ENCODE measurements at places on chromosomes 4 and X.

DNA sequence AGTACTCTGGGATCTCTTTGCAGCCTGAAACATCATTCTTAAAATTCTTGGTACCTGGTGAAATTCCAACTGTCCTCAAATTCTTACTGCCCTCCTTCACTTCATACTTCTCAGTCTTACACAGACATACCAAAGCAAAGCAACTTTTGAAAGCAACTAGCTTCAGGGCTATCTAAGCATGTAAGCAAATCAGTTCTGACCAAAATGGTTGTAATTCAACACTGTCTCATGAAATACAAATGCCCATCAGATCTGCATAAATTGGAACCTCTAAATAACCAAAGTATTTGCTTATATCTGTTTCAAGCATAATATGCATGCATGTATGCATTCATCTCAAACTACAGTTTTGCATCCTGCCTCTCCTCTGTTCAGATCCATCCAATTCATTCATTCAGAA lies 308.1 kb upstream of the PPARGC1A start:
- no peak for DNase-seq

DNA sequence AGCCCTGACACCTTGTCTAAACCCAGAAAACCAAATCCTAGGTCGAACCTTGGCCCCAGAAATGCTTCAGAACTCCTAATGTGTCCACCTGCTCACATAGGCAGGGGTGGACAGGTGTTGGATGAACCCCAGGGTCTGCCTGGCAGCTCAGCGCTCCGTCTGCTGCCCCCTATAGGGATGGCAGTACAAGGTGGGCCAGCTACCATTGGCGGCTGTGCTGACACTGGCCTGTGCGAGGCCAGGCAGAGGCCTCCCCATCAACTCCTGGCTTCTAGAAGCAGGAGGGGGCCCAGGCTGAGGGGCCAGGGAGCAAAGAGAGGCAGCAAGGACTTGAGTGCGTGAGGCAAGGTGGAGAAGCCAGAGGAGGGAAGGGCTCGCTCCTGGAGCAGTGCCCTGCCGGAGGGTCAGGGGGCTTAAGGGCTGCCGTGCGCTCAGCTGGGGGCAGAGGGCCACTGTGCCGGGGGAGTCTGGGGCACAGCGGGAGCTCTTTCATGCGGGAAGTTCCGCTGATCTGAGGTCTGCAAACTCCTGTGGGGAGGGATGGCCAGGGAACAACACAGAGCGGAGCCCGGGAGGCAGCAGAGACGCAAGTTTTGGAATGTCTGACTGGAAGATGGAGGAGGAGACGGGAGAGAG lies 20.6 kb downstream of the CCNQ start:
- DNase-seq: no peak

DNA sequence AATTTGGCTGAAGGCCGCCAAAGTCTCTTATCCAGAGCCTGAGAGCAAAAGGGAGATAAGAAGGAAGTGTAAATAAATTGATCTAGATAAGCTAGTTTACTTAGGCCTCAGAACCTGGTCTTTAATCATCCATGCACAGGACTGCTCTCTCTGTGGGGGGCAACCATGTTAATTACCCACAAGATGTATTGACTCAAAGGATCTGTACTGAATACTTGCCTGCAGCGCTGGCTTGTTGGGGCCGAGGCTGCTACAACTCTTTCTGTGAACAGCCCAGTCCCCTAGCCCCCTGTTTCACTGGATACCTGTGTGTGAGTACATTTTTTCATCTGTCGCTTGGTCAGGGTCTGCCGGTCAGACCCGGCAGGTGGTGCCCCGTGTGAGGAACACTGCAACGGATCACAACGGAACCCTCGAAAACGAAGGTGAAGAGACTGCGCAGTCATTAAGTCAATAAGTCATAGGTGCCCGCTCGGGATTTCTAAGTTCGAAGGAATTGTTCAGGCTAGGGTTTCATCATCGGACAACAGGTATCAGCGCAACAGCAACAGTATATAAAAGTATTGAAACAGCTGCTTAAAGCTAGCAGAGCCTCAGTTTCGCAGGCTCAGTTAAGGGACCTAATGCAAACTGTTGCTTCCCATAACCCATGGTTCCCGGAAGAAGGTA lies 8.3 kb downstream of the MAGEA11 start:
- DNase-seq: no peak

DNA sequence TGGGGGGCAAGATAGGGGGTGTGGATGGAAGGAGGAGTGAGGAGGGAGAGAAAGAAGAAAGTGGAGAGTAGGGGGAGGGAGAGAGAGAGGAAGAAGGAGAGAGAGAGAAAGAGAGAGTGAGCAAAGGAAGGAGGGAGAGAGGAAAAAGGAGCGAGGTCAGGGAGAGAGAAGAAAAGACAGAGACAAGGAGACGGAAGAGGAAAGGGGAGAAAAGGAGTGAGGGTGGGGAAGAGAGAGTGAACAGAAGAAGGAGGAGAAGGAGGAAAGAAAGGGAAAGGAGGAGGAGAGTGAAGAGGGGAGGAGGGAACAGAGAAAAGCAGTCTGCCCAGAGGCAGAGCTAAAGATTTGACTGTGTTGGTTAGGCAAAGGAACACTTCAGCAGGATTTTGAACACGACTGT lies 181.6 kb downstream of the MID1IP1 start:
- DNase-seq: no peak

DNA sequence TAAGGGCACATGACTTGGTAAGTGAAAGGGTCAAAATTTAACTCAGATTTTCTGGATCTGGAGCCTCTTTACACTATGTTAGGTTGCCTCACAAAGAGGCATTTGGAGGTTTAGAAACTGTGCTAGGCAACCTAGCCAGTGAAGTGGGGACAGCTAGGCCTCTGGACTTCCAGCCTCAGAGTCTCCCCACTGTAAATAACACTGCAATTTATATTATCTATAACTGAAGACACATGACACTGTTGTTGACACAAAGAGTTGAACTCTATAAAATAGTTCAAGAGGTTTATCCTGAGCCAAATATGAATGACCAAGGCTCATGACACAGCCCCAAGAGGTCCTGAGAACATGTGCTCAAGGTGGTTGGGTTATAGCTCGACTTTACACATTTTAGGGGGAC lies 74.9 kb upstream of the IQCM start:
- no peak for DNase-seq

GRCh38 chr4:40621592-40622512 lies 7.8 kb downstream of the RBM47 start:
- peak; percentile 78 for DNase-seq

DNA sequence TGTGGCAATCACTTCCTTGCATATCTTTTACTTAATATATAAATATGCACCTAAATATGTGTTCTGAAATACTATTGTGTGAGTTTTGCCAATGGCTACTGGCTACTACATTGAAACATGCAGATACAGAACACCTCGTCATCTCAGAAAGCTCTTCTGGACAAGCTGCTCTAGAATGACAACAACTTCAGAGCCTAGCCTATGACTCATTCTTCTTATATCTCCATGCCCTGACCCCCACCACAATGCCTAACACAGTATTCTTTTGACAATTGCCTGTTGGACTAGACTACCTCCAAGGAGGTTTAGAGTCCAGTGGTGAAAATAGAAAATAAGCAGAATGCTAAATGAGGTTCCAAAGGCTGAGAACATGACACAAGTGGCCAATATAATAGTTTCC lies 17.6 kb upstream of the DMP1 start:
- no peak for DNase-seq

DNA sequence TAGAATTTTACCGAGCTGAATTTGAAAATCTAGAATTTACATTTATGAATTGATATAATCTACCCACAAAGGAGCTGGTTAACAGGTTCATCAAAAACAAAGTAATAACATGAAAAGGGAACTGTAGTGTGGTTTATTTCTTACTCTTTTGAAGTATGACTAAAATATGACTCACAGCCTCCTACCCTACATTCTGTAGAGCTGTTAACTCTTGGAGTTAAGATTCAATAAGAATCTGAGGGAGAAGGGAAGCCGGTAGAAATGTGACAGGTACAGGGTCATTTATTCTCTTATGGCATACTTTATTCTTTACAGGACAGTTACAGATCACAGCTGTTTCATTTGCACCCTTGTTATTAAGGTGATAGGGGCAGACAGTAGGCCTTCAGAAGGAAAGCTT lies 132.2 kb upstream of the FAM47B start:
- no peak for DNase-seq

DNA sequence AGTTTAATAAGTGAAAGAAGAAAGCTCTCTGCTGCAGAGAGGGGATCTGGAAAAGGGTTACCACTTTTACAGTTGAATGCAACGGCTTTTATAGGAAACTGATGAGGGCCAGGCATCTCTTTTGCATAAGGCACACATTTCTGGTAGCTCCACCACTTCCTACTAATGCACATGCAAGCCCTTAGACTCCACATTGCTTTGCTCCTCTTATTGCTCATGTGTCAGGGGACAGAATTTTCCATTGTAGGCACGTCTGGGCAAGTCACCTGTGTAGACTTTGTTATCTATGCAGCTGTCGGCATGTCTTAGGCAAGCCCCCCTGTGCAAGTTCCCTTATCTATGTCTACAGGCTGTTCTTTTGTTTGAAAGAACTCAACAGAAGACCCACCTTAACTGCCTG lies 294.6 kb upstream of the STS start:
- no peak for DNase-seq

DNA sequence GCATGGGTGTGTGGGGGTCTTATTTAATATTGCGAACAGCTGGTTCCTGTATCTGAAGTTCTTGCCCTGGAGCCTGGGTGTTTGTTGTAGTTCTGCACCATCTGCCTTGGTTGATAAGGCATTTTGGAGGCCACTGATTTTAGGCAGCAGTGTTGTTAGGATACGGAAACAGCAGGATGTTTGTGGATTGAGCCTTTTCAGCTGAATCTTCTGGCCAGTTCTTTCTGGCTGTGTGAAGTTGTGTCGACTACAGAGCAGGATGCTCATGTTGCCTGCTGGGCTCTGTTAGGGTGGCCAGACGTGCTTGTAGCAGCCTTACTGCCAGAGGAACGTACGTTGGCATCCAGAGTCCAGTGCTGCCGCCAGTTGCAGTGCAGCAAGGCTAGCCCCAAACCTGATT lies 134.2 kb downstream of the PTTG2 start:
- DNase-seq: no peak

- no peak for DNase-seq
These were observed 58.3 kb downstream of the MID1IP1 start for GRCh38 chrX:38859602-38860001.

DNA sequence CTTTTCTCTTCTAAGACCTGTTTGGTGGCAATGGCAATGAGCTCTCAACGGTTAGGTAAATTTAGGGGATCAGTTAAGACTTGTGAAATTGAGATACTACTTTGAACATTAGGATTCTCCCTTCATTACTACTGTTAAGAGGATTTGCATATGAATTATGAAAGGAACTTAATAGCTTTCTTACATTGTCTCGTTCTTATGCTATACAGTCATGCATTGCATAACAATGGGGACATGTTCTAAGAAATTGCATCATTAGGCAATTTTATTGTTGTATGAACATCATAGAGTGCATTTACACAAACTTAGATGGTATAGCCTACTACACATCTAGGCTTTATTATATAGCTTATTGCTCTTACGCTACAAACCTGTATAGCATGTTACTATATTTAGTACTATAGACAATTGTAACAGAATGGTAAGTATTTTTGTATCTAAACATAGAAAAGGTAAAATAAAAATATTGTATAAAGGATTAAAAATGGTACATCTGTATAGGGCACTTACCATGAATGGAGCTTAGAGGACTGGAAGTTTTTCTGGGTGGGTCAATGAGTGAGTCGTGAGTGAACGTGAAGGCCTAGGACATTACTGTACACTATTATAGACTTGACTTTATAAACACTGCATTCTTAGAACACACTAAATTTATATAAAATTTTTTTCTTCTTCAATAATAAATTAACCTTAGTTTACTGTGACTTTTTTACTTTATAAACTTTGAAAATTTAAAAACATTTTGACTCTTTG lies 62.5 kb downstream of the PAQR3 start:
- DNase-seq: no peak

- DNase-seq: no peak
These were observed 954.0 kb upstream of the TENM3 start for GRCh38 chr4:181289198-181289597.

GRCh38 chr4:117383468-117383867 lies 298.1 kb upstream of the TRAM1L1 start:
- no peak for DNase-seq

GRCh38 chrX:153627675-153628111 lies 19.3 kb upstream of the DUSP9 start:
- no peak for DNase-seq

- DNase-seq: no peak
These were observed 297.7 kb upstream of the HAND2 start for GRCh38 chr4:173827707-173828106.

DNA sequence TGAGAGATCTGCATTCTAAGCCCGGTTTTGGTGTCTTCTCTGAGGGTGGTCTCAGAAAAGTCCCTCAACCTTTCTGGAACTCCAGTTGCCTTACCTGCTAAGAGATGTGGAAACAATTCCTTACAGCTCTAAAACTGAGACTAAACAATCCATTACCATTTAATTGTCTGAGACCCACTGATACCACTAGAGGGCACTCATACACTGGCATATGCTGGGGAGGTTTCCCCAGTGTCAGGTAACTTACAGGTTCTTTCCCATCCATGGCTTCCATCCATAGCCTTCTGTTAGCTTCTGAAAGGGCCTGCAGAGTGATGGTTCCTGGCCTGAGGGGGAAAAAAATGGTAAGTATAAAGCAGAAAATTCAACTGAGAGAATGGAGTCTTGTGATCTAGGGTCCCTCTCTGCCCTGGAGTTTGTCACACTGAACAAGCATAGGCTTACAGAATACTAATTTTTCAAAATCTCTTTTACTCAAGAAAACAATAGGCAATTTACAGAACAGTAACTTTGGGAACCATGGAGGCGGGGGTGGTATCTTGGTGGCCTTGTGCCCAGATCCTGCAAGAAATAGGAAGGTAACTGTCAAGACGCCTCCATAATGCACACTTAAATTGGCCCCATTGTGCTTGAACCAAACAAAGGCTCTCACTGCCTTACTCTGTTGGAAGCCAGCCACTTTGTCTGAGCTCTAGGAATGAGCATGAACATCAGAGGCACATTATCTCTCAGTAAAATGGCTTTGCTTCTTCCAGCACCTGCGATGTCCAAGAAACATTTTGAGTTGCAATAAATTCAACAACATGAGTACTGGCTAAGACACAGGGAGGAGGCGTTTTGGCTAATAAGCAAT lies 236.1 kb downstream of the OPHN1 start:
- DNase-seq: peak; percentile 41

DNA sequence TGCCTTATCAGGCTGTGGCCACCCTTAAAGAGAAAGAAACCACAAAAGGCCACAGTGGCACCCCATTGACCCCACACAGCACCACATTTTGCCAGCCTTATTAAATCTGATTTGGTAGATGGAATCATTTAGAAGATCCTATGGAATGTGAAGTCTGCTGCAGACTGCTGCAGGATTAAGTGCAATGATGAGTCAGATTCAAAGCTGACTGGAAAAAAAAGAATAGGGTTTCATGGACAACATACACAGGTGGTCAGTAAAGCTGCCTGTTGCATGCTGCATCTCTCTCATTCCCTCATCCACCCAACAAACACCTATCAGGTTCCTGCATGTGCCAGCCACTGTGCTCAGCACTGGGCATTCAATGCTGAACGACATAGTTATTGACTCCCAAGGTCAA lies 56.6 kb downstream of the CHST7 start:
- DNase-seq: no peak

Measured in CD4-positive, alpha-beta T cell treated with Interferon alpha-2 for 1 hour (primary cell).